ENCODE measurements at places on chromosomes 1 and 21.

DNA sequence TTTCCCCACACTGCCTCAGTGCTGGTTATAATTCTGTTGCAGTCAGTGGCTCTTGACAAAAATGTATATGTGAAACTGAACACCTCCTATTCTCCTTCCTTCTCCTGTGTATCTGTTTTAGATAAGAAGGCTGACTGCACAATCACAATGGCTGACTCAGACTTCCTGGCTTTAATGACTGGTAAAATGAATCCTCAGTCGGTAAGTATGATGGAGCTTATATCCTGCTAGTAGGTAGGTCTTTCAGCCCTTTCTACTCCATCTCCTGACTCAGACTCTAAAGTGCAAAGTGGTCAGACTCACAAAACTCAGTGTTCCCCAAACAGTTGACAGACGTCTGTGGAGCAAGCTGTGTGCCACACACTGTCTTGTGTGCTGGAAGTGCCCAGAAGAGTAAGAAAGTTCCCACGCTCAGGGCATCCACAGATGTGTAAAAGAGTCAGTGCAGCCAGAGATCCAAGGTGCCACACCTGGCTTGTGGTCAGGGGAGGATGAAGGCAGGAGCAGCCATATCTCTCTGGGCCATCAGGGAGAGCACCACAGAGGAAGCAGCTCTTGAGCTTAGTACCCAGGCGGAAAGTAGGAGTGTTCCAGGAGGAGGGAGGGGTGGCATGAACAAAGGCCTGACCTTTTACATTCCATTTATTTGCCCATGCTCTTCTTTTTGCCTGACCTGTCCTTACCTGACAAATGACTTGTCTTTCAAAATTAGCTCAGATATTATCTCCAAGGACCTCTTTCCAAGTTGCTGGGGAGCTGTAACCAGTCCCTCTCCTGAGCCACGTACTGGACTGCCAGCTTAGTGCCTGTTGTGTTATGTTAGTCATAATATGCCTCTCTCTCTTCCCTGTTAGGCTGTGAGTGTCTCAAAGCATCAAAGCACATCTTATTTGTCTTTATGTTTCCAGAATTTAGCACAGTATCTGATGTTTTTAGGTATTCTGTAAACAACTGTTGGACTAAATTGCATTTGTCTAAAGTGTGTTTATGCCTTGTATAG lies 14.0 kb upstream of the PODN start:
- DNase-seq: no peak

DNA sequence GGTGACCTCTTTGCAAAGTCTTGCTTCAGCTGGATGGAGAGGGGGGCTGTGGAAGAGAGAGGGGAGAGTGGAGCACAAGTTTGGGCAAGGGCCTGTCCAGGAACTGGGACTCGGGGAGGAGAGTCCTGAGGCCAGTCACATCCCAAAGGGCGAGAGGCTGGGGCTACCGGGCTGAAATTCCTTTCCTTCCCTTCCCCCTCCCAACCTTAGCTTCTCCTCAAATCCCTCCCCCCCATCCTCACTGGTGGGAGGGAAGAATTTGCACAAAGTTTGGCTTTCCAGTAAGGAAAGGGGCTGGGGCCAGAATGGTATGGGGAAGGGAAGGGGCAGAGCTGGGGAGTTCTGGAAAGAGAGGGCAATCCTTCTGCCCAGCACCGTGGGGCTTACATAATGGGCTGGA lies 854 bp downstream of the CNTN2 start:
- no peak for DNase-seq

DNA sequence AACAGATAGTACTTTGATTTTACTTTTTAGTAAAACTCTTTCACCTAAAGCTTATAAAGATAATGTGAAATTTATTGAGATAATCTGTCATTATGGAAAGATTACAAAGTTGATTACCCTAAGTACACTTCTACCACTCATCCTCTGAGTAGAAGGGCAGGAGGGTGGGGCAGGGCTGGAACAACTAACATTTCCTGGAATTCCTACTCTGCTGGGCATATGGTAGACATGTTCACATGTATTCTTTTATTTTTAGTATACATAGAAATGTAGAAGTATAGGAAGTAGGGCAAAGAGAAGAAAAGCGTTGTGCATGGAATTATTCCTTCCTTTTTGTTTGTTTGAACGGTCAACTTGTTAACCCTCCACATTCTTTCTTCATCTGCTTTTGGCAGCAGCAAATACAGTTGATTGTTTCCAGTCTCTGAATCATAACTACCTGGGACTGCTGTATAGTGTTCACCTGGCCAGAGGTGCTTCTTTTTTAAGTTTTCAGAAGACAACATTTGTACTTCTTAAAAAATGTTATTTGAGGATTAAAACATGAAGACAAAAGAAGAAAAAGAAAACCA lies 85.1 kb downstream of the POU2F1 start:
- DNase-seq: no peak

DNA sequence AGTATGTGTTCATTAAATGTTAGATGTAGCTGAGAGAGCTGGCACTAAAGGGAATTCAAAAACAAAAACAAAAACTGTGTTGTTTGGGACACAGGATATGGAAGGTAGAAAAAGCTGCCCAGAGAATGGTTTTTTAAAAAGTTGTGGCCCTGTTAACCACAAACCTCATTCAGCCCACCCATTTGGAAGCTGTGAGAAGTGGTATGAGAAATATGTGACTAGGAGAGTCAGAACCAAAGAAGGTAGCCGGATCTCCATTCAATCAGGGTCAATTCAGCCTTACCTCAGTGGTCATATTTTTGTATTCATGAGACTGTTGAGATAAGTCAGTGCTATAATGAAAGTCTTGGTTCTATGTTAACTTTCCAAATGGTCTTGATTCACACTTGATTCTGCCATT lies 29.8 kb upstream of the CACYBP start:
- no peak for DNase-seq

DNA sequence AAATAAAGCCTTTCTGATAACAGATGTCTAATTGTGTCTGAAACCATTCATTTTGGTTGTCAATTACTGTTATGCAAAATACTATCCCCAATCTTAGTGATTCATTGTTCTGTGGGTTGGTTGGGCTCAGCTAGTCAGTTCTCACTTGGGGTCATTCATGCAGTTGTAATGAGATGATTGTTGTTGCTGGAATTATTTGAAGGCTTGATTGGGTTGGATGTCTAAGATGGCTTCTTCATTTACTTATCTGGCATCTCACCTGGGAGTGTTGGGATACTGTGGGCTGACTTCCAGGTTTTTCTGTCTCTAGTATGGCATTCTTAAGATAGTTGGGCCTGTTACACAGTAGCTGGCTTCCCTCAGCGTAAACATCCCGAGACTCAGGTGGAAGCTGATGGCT lies 217.8 kb upstream of the B3GALT2 start:
- DNase-seq: no peak

DNA sequence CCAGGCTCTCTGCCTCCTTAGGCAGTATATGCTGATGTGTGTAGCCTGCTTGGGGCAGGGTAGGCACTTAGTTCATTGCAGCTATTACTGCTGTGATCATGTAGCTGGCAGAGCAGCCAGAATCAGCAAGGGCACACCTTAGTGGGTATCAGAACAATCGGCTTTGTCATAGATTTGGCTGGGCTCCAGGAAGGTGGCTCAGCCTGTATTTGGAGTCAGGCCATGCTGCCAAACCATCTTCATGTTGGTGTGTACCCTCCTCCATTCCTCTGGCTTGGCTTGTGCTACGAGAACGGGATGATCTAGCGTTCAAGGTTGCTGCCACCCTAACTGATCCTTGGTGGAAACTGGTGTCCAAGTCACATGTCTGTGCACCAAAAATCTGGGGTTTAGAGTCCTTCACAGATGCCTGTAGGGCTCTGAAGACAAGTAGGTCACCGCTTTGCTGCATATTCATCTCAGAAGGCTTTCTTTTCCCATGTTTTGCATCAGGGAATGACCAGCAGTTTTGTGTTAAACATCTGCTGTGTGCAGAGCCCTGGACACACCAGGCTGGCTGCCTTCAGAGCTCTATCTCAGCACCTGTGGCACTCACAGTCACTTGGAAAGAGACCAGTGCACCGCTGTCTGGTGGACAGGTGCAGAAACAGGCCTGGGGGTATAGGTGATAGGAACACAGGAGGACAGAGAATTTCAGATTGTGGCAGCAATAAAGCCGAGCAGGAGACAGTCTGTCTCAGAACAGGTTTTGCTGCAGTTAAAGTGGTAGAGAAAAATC lies 23.7 kb downstream of the VANGL1 start:
- no peak for DNase-seq

- peak; percentile 79 for DNase-seq
Observed at GRCh38 chr1:110339407-110340206, 430 bp downstream of the RBM15 start.

DNA sequence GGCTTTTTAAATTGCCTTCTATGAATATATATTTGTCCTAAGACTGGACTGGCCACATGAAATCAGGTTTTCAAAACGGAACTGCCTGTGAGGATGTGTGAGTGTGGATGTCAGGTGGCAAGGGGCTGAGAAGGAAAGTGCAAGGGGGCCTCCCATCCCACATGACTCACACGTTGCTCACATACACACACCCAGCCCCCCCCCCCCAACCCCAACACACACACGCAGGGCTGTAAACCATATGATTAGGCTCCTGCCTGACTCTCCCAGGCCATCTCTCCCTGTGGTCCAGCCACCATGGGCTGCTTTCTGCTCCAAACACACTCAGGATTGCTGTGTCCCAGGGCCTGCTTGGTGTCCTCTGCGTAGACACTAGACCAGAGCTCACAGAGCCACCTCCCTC lies 22.4 kb downstream of the DEGS1 start:
- DNase-seq: peak; percentile 89

DNA sequence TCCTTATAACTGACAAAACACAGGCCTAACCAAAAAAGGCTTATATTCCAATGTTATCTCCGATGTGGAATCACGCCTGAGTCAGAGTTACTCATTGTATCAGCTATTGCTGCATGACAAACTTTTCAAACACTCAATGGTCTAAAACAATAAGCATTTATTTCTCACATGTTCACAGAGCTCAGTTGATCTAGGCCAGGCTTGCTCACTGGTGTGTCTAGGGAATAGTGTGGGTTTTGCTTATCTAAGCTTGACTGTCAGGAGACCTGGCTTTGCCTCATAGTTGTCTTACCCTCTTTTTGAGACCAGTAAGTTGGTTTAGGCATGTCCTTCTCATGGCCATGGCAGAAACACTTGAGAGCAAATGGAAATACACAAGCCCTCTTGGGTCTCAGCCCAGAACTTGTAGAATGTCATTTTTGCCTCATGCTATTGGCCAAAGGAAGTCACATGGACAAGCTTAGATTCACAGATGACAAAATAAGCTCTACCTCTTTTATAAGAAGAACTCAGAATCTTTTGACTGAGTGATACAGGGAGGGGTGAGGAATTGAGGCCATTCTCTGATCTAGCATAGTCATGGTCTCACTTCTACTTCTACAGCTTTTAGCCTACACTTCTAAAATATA lies 130.8 kb downstream of the HMCN1 start:
- DNase-seq: no peak

- DNase-seq: no peak
Observed at GRCh38 chr1:214438075-214438474, 113.3 kb downstream of the PTPN14 start.

DNA sequence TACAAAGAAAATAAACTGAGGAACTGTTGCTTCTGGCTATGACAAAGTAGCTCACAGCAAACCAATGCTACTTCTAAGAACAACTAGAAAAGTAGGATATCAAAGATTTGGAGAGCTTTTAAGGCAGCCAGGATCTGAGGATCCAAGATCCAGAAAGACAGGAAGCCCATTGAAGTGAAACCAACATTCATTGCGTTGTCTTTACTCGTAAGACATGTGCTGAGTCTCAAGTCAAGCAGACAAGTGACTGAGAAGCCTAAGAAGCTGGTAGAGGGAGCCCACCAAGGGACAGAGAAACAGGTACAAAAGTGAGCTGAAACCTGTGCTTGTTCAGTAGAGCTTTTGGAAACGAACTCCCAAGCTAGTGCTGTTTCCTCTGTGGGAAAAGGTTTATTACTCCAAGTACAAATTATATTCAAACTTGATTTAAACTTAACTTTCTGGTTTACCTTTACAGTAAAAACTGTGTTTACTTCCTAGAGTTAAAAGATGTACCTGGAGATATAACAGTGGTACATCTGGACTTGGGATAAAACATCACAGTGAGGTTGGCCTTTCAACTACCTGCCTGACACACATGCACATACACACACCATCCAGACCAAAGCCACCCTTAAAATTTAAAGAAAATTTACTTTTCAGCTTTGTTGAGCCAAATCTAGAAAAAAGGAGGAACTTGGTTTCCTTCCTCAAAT lies 41.2 kb downstream of the NME7 start:
- DNase-seq: no peak

DNA sequence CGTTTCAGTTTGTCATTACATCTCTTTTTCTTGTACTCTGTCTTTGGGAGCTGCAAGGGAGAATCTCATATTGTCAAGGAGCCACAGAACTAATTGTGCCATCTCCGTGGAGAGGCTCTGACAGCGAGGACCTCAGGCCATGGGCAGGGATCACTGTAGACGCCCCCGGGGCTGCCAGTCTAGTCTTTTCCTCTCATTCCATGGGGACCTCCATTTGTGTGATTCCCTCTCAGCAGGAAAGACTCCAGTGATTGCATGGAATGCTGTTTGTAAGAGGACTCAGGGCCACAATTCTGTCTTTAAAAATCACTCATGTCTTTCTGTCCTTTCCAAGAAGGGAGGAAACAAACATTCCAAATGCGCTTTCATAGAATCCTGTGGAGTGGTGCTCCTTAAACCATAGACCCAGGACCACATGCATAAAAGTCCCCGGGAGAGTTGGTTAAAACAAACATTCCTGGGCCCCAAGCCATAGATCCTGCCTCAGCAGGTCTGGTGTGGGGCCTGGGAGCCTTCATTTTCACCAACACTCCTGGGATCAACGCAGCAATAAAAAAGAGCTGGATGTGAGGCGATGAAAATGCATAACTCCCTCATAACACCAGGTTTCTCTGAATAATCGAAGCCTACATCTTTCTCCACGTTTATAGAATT lies 104.5 kb downstream of the ZP4 start:
- DNase-seq: peak; percentile 67

GRCh38 chr1:215472723-215473122 lies 94.4 kb upstream of the KCTD3 start:
- no peak for DNase-seq

GRCh38 chr1:96487394-96487793 lies 234.2 kb upstream of the PTBP2 start:
- DNase-seq: no peak

- no peak for DNase-seq
Observed at GRCh38 chr1:202306535-202307345, 35.0 kb downstream of the UBE2T start.

- DNase-seq: no peak
Observed at GRCh38 chr1:10794724-10795275, 1.6 kb downstream of the CASZ1 start.

DNA sequence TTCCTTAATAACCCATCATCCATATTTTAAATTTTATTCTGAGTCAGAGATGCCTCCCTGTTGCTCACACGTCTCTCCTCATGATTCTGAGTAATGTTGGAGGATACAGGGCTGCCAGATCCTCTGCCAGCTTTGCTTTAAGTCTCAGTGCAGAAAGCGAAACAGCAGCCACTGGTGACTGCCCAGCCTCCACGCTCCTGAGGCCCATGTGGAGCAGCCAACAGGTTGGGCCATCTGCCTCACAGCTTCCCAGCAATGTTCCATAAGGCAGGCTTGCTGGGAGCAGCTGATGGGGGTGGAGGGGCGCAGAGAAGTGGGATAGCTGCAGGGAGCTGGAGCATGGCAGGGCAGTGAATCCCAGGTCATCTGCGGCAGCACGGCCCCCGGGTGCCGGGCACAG lies 104.2 kb downstream of the IGSF21 start:
- DNase-seq: no peak

GRCh38 chr1:147545133-147545532 lies 3.8 kb downstream of the BCL9 start:
- DNase-seq: peak; percentile 74
